ENCODE measurements at places on chromosomes 12 and 14.

DNA sequence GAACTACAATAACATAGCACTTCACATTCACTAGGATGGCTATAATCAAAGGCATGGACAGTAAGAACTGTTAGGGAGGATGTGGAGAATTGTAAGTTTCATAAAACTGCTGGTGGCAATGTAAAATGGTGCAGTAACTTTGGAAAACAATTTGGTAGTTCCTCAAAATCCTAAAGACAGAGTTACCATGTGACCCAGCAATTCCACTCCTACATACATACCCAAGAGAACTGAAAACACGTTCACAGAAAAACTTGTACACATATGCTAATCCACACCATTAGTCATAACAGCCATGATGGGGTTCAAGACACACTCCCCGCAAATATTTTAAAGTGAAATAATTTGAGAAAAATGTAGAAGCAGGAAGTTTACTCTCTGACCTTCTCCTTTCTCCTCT, 31.7 kb downstream of the GALC start:
- no peak for DNase-seq

DNA sequence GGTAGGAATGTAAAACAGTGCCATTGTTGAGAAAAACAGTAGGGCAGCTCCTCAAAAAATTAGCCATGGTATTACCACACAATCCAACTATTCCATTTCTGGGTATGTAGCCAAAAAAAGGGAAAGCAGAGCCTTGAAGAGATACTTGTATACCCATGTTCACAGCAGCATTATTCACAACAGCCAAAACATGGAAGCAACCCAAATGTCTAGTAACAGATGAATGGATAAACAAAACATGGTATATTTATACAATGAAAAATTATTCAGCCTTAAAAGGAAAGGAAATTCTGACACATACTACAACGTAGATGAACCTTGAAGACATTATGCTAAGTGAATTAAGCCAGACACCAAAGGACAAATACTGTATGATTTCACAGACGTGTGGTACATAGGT, 67.6 kb upstream of the GNG2 start:
- peak; percentile 50 for DNase-seq

DNA sequence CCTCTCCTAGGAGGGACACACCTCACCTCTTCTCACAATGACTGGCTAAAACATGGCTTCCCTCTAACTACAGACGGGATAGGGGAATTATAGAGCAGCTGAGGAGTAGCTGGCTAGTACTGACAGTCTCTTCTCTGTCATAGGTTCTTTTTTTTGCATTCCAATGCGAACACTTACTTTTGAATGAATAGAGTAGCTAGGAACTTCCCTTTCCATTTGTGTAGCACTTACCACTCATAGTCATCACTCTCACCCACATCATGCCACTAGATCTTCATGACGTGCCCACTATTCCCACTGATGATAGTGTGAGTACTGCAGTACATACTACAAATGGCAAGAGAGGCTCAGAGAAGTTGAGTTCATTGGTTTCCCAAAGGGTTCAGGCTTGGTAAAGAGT, 143.9 kb upstream of the HIF1A start:
- DNase-seq = no peak

DNA sequence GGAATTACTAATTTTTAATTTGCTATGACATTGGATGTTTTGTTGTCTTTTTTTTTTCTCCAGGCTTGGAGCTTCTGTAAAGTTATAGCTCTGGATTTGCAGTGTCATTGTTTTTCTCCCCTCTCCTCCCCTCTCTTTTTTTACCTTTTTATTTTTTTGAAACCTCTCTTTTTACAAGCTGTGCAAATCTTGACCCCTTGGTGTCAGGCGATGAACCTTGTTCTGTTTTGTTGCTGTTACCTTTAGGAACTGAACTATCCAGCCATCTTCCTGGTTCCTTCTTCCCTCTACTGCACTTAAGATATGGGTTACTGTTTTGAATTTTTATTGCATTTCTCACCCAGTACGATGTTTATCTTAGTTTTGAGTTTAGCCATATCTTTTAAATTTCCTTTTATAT, 13.7 kb downstream of the KTN1 start:
- DNase-seq = no peak

DNA sequence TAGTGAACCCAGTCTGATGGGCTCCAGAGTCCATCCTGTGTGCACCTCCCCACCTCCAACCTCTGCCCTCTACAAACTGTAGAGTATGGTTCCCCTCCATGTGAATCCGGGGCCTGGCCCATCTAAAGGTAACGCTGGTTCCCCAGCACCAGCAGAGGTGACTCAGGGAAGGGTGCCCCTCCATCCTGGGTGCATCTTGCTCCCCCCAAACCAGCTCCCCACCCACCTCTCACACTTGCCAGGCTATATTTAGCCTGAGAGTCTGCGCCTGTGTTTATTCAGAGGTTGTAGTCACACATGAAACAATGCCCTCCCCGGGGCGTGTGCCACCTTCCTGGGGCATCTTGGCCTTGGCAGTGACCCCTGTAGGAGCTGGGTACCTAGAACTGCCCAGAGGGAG, 26.2 kb downstream of the RASAL1 start:
- no peak for DNase-seq

DNA sequence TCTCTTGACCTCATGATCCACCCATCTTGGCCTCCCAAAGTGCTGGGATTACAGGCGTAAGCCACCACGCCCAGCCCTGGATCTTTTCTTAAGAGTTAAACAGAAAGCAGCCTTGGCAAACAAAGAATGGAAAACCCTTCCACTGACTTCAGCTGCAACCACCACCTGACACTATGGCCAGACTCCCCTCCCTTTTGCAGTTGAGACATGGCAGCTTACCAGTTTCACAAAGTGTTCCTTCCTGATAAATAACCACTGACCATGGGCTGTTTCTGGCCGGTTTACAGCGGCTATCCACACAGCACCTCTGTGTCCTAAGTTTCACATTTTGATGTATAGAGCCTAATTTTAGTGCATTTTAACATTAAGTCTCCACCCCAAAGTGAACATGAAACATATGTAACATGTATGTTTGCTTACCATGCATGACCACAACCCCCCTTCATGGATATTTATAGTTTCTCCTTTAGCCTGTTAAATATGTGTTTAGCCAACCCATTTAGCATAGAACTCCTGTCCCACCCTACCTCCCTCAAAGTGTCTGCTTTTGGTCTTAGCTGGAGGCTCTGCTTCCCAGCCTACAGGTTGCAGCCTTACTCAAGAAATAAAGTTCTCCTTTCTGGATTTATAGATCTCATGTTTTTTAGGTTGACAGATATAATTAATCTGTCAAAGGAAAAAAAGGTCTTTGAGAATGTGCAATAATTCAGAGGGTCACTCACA, 32.7 kb upstream of the RAB21 start:
- no peak for DNase-seq

DNA sequence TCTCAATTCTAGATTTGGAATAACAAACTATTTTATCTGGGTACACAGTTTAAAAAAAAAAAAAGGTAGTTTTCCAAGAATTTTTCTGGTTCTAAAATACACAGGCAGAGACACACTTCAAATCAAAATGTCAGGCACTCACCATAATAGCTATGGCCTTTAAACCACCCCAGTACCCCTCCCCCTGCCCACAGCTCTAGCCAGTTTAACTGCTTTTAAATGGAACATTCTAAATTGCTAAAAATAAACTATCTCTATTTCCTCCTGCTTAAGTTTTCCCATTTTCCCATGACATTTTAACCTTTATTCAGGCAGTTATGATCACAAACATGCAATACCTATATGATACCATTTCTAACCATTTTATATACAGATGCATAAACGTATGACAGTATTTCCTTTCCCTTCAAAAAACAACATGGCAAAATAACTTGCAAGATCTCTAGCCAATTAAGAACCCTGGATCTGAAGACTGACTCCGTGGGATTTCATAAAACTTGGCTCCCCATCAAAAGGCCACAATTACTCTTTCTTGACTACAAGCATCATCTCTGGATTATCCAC, 46.3 kb downstream of the PPP2R5E start:
- DNase-seq = no peak
